ENCODE measurements at places on chromosomes 6 and 20.

DNA sequence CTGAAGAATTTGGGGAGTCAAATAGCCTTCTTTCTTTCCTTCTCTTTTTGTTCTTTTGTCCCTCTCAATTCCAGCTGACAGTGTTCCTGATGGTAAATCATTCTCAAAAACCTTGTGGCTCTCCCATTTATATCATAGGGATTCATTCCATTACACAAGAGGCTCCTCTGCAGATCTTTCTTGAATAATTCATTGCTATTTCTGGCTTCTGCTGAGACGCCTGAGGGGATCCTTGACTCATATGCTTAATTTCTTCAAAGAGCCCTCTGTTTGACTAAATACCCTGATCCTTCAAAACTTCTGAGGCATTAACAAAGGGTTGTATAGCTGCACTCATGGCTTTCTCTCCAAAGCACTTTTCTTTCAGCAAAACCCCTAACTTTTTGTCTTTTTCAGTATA lies 289.3 kb downstream of the FARS2 start:
- no peak for DNase-seq

DNA sequence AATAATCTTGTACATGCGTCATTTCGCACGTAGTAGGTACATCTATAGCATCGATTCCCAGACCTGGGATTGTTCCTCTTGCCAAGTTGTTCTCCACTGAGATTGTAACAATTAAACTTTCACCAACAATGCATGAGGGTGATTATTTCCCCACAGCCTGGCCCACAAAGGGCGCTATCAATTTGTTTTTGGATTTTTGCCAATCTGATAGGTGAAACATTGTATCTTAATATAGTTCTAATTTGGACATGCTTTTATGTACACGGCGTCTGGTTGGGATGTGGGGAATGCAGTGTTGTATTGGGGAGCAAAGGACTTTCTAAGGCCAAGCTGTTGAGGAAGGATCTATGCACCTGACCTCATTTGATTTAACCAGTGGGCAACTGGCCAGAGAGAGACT lies 59.5 kb downstream of the VEGFA start:
- DNase-seq, result no peak

- DNase-seq, result peak; percentile 29
Observed at GRCh38 chr6:127641905-127642304, 64.9 kb downstream of the C6orf58 start.

GRCh38 chr20:43844778-43845614 lies 69.7 kb upstream of the TOX2 start:
- DNase-seq, result peak; percentile 33

GRCh38 chr20:62815066-62815991 lies 1.5 kb upstream of the COL9A3 start:
- DNase-seq, result no peak

- DNase-seq, result no peak
Observed at GRCh38 chr6:109172101-109172746, 76.9 kb downstream of the CEP57L1 start.
